Fibroblast of lung (primary cell): ENCODE measurements at places on chromosomes 7 and 10.
A peak's percentile ranks its signal among the peaks of the same experiment; 100 is the strongest.

- no peaks in the 10 kb centered on the region for H3K4me1 ChIP-seq
- DNase-seq, result no peak
- no peak overlapping the region for H3K4me3 ChIP-seq
- H3K27me3 ChIP-seq, result no peaks in the 10 kb centered on the region
- H3K27ac ChIP-seq, result no peak overlapping the region
Measured at GRCh38 chr7:68828575-68828974, 769.7 kb upstream of the AUTS2 start.

- H3K27ac ChIP-seq, result no peak overlapping the region
- no peak overlapping the region for H3K4me3 ChIP-seq
- no peaks in the 10 kb centered on the region for H3K36me3 ChIP-seq
- no peak for DNase-seq
- no peaks in the 10 kb centered on the region for H3K27me3 ChIP-seq
Measured at GRCh38 chr10:80415734-80416478, 7.6 kb downstream of the PRXL2A start.

DNA sequence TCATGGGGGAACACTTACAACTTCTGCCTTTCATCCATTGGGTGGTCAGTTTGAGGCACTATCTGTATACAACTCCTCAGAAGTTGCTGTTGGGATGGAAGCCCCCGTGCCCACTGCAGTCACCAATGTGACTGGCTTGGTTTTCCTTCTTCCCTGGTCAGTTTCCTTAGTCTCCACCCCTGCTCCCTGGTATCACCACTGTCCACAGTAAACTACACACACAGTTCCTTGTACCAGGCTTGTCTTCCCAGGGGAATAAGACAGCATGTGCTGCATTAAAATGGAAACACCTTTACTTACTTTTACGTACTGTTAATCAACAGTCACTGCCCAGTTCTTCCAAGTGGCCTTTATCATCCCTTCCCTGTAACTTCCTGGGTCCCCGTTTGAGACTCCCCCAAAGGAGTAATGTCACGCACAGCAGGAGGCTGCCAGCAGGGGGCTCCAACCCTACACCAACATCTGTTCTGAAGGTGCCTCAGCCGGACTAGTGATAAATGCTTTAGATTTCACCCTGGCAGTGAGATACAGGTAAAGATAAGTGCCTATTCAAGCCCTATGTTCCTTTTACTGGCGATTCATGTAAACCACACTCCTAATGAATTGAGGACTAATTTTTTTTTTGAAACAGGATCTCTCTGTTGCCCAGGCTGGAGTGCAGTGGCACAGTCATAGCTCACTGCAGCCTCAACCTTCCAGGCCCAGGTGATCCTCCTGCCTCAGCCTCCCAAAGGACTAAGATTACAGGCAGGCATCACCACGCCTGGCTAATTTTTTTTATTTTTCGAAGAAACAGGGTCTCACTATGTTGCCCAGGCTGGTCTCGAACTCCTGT is 45.3 kb upstream of the PIK3AP1 start:
- H3K27ac ChIP-seq, result no peak overlapping the region
- DNase-seq, result peak; percentile 50

- no peaks in the 10 kb centered on the region for H3K27me3 ChIP-seq
- no peaks in the 10 kb centered on the region for H3K4me1 ChIP-seq
- peaks cover 2% of the 10 kb centered on the region for H3K36me3 ChIP-seq
- H3K27ac ChIP-seq, result no peak overlapping the region
- H3K4me3 ChIP-seq, result no peak overlapping the region
Measured at GRCh38 chr10:16779384-16779915, 37.8 kb downstream of the RSU1 start.

- H3K36me3 ChIP-seq, result no peaks in the 10 kb centered on the region
- no peak overlapping the region for H3K27ac ChIP-seq
- no peak for DNase-seq
- no peaks in the 10 kb centered on the region for H3K27me3 ChIP-seq
- no peak overlapping the region for H3K4me3 ChIP-seq
- H3K4me1 ChIP-seq, result no peaks in the 10 kb centered on the region
Measured at GRCh38 chr7:15335390-15335789, 226.4 kb downstream of the AGMO start.

GRCh38 chr7:128924707-128925588 is 12.8 kb upstream of the IRF5 start:
- no peak for DNase-seq
- no peak overlapping the region for H3K4me3 ChIP-seq
- no peak overlapping the region for H3K27ac ChIP-seq
- H3K27me3 ChIP-seq, result peaks cover 21% of the 10 kb centered on the region
- no peaks in the 10 kb centered on the region for H3K4me1 ChIP-seq
- no peaks in the 10 kb centered on the region for H3K36me3 ChIP-seq

- H3K36me3 ChIP-seq, result peaks cover 22% of the 10 kb centered on the region
- no peak overlapping the region for H3K27ac ChIP-seq
- H3K4me1 ChIP-seq, result no peaks in the 10 kb centered on the region
- no peak overlapping the region for H3K4me3 ChIP-seq
- no peaks in the 10 kb centered on the region for H3K27me3 ChIP-seq
- peak; percentile 71 for DNase-seq
Measured at GRCh38 chr7:149220534-149220933, 18.9 kb upstream of the ZNF212 start.

DNA sequence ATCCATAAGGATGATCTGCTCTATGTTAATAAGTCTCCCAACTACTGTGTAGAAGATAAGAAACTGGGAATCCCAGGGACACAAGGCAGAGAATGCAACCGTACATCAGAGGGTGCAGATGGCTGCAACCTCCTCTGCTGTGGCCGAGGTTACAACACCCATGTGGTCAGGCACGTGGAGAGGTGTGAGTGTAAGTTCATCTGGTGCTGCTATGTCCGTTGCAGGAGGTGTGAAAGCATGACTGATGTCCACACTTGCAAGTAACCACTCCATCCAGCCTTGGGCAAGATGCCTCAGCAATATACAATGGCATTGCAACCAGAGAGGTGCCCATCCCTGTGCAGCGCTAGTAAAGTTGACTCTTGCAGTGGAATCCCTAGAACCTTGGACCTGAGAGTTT is 10.3 kb downstream of the WNT16 start:
- no peaks in the 10 kb centered on the region for H3K27me3 ChIP-seq
- no peaks in the 10 kb centered on the region for H3K36me3 ChIP-seq
- H3K4me1 ChIP-seq, result no peaks in the 10 kb centered on the region
- H3K27ac ChIP-seq, result no peak overlapping the region
- no peak for DNase-seq

DNA sequence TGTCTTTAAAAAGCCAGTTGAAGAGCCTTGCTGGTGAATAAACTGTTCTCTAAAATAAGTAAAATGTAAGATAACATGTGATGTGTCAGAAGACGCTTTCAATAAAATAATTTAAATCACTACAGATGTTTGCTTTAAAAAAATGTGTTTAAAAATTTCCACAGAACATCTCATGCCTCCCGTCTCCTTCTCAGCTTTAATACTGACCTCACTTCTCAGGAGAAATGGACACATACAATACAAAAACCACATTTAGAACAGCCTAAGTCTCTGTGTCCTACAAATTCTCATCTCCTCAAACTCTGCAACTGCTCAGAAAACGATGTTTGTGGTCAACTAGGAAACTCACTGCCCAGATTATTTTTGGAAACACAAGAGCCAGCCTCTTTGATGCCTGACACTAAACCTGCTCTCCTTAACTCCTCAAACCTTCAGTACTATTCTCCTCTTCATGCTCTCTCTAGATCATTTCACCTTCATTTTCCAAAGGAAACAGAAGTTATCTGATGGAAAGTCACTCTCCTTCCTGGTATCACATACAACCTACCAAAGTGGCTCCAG is 120.3 kb downstream of the ZNF438 start:
- no peaks in the 10 kb centered on the region for H3K4me1 ChIP-seq
- no peak overlapping the region for H3K27ac ChIP-seq
- DNase-seq, result no peak

- peaks cover 2% of the 10 kb centered on the region for H3K27me3 ChIP-seq
- no peaks in the 10 kb centered on the region for H3K36me3 ChIP-seq
- no peak overlapping the region for H3K27ac ChIP-seq
- peak; percentile 52 for DNase-seq
- no peaks in the 10 kb centered on the region for H3K4me1 ChIP-seq
- no peak overlapping the region for H3K4me3 ChIP-seq
Measured at GRCh38 chr10:75613685-75614504, 182.5 kb downstream of the LRMDA start.

- peak overlapping the region; percentile 14 for H3K27ac ChIP-seq
- no peaks in the 10 kb centered on the region for H3K36me3 ChIP-seq
- no peak overlapping the region for H3K4me3 ChIP-seq
- peak; percentile 90 for DNase-seq
- H3K4me1 ChIP-seq, result peaks cover 42% of the 10 kb centered on the region
- no peaks in the 10 kb centered on the region for H3K27me3 ChIP-seq
Measured at GRCh38 chr10:33115738-33116719, 158.0 kb upstream of the ITGB1 start.

- DNase-seq, result peak; percentile 71
- no peak overlapping the region for H3K4me3 ChIP-seq
- H3K36me3 ChIP-seq, result no peaks in the 10 kb centered on the region
- no peaks in the 10 kb centered on the region for H3K4me1 ChIP-seq
Measured at GRCh38 chr7:127897704-127898454, 133.4 kb downstream of the LRRC4 start.

DNA sequence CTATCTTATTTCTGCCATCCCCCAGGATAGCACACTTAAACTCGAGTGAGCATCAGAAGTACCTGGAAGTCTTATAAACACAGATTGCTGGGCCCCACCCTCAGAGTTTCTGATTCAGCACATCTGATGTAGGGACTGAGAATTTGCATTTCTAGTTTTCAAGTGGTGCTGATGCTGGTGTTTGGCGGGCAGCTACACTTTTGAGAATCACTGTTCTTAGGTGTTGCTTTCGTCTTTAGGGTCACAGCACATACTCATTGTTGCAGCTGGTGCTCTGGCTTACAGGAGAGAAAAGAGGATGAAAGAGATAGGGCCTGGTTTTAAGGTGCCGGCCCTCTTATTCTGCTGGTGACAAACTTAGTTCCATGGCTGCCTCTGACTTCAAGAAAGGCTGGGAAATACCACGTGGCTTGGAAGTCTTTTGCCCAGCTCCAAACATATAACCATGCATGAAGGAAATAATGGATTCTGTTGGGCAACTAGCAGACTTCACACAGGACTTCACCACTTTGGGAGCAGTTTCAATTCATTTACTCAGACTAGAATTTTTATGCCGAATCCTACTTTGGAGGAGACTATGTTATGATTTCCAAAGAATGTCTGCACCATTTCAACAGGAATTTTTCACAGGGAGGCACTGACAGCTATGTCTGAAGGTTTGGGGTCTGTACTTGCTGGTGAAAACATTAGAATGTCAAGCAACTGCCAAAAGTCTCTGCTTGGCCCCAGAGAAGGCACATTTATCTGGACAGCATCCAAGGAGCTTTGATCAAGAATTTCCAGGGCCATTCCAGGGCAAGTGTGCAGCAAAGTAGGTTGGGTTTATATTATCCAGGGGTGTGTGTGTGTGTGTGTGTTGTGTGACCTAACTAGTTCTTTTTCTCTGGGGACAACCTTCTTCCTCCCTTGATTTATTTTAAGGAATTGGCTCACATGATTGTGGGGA is 6.9 kb upstream of the MINDY4 start:
- H3K36me3 ChIP-seq, result no peaks in the 10 kb centered on the region
- H3K4me1 ChIP-seq, result peaks cover 3% of the 10 kb centered on the region
- DNase-seq, result peak; percentile 82
- no peak overlapping the region for H3K27ac ChIP-seq

GRCh38 chr10:122640921-122641320 is 58.7 kb downstream of the C10orf120 start:
- no peaks in the 10 kb centered on the region for H3K36me3 ChIP-seq
- no peak overlapping the region for H3K27ac ChIP-seq
- H3K27me3 ChIP-seq, result no peaks in the 10 kb centered on the region

DNA sequence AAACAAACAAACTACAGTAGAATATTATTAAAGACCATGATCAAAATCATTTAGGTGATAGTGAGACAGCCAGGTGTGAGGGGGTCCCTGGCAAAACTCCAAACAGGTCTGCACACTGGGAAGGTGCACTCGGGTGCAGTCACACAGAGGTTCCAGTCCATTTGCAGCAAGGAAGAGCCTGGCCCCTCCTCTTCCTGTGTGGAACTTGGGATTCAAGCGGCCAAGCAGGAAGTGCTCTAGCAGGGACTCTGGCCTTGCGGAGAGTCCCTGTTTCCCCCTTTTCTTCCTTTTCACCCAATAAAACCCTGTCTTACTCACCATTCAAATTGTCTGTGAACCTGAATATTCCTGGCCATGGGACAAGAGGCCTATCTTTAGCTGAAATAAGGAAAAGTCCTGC is 181.8 kb downstream of the LRRTM3 start:
- no peaks in the 10 kb centered on the region for H3K4me1 ChIP-seq
- H3K27ac ChIP-seq, result no peak overlapping the region
- no peaks in the 10 kb centered on the region for H3K36me3 ChIP-seq

GRCh38 chr7:24466168-24466768 is 107.0 kb upstream of the PALS2 start:
- H3K4me3 ChIP-seq, result no peak overlapping the region
- no peaks in the 10 kb centered on the region for H3K4me1 ChIP-seq
- no peaks in the 10 kb centered on the region for H3K27me3 ChIP-seq

DNA sequence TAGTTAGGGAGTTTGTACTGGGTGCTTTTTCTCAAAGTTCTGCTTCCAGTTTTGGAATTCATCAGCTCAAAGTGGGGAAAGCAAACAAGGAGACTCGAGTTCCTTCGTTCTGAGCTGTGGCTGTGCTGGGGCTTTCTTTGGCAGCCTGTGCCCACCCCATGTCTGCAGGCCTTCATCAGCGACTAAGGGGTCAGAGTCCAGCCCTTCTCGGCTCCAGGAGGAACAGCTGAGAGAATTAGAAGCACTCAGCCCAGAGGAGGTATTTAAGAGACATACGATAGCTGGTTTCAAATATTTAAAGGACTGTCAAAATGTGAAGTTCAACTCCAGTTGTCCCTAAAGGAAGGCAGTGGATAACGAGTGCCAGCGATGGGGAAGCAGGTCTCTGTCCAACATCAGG is 41.3 kb downstream of the SH3PXD2A start:
- DNase-seq, result no peak
- H3K27me3 ChIP-seq, result no peaks in the 10 kb centered on the region
- H3K36me3 ChIP-seq, result peaks cover 2% of the 10 kb centered on the region
- no peak overlapping the region for H3K27ac ChIP-seq
- H3K4me3 ChIP-seq, result no peak overlapping the region
- H3K4me1 ChIP-seq, result peaks cover 7% of the 10 kb centered on the region

DNA sequence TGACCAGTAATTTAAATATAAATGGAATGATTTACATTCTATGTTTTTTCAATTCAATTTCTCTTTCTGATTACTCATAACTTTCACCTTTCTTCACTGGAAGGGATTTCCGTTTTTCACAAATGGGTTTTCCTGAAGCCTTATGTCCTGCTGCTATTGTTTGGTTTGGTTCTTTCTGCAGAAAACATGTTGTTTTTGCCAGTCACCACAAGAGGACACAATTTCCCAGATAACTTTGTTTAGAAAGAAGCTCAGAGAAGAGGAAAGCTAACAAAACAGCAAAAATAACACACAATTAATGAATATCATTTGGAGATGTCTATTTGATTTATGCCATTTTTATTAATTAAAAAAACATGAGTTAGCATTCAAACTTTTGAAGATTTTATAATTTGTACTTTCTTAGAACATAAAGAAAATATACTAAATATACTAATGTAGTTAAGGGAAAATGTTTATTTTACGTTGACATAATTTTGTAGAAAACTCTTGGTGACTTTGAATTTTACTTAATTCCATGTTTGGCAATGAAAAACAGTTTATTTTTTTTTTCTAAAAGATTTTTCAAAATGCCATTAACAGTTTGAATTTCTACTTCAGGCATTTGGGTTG is 4.6 kb upstream of the TWIST1 start:
- no peak overlapping the region for H3K4me3 ChIP-seq
- peaks cover 6% of the 10 kb centered on the region for H3K27me3 ChIP-seq
- H3K4me1 ChIP-seq, result no peaks in the 10 kb centered on the region
- H3K27ac ChIP-seq, result no peak overlapping the region
